ENCODE measurements at places on chromosomes 6 and 20.

DNA sequence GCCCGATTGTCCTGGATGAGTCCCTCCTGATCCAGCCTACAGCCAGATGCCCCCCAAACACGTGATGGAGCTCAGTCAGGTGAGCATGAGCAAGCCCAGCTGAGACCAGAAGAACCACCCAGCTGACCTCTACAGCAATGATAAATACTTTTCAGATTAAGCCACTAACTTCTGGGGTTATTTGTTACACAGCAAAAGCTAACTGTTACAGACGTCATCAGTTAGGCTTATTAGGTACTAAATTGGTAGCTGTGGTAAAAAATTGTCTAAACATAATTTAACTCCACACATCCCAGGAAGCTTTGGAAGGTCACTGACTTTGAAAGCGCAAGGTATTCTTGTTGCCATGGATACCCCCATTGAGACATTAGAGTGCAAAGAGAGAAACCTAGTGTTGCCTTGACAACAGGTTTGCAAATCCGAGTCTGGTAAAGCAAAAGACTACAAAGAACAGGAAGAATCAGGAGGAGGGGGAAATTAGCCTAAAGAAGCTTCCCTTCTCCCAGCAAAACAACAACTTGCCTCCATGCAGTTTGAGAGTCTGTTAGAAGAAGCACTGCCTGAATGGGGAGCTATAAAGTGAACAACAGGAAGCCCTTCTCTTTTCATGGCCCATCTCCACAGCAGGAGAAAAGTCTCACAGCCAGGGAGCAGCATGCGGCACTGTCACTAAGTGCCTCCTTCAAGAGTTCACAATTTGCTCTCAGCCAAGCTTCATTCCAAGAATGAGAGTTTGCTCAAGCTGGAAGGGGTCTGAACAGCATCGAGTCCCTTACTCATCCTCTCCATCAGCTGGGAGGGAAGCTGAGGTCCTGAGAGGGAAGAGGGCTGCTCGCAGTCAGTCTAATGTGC, 41.7 kb upstream of the ZNF831 start:
- peak; percentile 24 for DNase-seq

GRCh38 chr6:3690506-3690905, 61.0 kb downstream of the PXDC1 start:
- DNase-seq = no peak

DNA sequence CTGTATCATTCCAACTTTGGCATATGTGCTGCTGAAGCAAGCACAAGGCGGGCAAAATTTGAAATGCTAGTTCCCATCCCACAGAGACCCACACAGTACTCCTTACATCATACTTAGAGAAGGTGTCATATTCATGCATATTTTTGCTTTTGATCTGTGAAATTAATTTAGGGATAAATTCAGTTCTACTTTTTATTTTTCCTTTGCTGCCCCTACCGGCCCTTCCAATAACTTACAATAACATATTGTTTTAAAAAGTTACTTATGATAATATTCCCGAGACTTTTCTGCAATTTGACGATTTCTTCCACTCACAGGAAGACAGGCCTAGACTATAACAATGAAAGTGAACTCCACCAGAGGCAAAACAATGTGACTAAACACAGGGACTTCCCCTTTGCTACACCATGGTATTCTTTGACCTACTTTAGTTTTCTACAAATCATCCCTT, 35.0 kb downstream of the SESN1 start:
- DNase-seq = no peak

DNA sequence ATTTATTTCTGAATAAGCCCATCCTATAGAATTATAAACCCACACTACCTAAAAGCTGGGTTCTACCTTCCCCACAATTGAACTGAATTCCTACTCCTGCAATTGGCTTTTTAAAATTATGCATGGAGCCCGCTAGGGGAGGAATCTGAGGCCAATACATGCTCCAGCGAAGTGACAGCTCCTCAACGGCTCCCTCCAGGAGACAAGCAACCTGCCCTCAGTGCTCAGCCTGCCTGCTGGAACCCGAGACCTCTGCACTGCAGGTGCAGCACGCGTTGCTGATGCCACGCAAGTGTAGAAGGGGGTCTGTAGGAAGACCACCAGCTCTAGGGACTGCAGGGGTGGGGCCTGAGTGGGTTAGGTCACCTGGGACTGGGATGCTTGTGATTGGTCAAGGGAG, 170.2 kb upstream of the CDYL start:
- no peak for DNase-seq

GRCh38 chr20:60060593-60060992, 102.4 kb downstream of the CDH26 start:
- DNase-seq = no peak

DNA sequence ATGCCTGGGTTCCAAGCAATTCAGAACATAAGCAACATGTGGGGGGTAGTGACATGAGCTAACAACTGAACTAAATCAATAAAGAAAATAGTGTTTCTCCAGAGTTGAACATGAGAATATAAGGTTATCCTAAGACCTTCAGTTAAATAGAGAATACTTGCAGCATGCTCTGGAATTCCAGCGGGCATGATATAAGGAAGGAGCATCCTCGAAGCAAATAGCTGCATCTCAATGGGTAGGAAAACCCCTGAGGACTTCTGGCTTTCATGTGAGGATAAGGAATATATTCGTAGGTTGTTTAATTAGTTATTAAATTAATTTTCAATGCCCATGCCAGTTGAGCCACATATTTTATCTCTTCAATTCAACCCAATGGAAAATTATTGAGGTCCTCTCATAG, 631.2 kb upstream of the EPHA7 start:
- no peak for DNase-seq

DNA sequence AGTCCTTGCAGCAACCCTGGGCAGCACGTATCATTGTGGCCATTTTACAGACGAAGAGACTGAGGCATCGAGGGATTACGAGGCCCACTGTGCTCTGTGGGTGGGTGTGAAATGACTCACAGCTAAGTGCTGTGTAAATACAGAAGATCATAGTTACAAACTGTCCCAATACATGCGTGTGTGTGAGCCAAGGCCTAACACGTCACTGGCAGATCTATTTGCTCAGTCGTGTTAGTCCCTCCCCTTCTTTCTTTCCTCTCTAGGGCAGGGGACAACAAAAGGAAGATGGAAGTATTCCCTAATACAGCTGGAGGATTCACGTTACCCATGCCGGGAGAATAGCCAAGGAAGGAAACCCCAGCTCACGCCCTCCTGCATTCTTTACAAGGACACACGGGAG, 175.9 kb downstream of the CDC5L start:
- DNase-seq = peak; percentile 7

DNA sequence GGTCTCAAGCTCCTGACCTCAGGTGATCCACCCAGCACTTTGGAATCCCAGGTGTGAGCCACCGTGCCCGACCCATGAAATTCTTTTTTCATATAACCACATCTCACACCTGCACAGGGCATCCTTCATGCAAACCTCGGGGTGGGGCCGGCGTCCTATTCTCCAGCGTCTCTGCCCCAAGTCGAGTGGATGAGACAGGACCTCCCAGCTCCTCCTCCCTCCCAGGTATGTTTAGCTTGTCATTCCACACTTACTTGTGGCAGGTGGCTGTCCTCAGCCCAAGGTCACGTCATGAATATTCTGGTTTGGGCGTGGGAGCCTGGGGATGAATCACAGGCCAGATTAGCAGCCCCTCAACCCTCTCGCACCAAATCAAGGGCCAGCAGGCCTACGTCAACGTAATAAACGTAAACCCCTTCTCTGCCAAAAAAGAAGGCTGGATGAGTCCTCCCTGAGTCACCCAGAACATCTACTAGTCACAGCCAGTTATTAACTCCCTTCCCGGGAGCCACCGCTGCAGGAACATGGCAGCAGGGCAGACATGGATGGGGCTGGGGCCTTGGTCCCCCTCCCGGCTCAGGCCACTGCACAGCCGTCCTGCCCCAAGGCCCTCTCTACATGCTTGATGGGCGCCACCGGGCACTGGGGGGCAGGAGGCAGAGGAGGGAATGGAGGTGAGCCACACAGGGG, 91.7 kb downstream of the YTHDF1 start:
- no peak for DNase-seq

- DNase-seq = no peak
These were observed 246.7 kb downstream of the DLL1 start for GRCh38 chr6:170043881-170044790.

GRCh38 chr6:88248709-88249321, 82.7 kb upstream of the CNR1 start:
- no peak for DNase-seq

DNA sequence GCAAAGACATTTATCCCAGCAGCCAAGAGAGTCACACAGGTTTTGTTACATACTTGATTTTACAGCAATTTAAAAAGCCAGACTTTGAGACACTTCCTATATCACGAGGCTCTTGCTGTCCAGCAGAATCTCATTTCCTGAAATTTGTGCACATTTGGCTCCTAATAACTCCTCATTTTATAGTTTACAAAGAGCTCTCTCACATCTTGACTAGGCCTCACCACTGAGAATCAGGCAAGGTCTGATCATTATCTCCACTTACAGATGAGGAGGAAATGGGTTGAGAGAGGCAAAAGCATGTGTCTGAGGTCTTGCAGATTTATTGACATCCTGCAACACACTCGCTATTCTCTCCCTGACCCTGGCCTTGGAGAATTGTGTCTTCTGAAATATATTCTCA, 426.8 kb downstream of the MAFB start:
- no peak for DNase-seq

- DNase-seq = no peak
These were observed 209.8 kb downstream of the ZMYND8 start for GRCh38 chr20:47146686-47147085.

DNA sequence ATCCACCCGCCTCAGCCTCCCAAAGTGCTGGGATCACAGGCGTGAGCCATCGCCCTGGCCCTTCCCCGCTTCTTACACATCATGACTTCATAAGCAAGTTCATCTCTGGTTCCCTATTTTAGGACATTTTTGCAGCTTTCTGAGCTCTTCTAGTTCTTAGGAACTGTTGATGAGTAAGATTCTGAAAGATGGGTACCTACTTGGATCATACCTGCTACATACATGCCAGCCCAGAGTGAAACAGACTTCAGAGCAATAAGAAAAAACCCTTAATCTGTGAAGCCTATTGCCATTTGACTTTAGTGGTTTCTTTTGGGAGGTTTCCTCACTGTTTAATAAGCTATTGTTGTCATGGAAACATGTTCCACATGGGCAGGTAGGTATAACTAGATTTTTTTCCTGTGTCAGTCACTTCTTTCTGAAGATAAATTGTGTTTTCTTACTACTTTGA, 27.9 kb upstream of the TMEM217 start:
- peak; percentile 26 for DNase-seq

DNA sequence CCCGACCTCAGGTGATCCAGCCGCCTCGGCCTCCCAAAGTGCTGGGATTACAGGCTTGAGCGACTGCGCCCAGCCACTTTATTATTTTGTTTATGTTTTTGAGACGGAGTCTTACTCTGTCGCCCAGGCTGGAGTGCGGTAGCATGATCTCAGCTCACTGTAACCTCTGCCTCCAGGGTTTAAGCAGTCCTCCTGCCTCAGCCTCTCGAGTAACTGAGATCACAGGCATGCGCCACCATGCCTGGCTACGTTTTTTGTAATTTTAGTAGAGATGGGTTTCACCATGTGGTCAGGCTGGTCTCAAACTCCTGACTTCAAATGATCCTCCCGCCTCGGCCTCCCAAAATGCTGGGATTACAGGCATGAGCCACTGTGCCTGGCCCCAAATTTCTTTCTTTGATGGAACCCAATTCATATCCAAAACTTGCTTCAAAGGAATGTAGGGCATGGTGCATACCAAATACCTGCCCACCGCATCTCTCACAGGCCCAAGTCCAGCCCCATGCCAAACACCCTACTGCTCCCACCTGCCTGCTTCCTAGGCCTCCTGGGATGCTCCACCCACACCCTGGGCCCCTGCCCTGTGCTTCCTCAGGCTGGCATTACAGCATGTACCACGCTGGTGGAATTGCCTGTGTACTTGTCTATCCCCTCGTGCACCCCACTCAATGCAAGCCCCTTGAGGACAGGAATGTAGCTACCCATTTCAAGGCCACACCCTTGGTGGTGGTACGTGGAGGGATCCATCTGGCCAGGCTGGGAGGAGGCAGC, 4.9 kb upstream of the HMGA1 start:
- no peak for DNase-seq

DNA sequence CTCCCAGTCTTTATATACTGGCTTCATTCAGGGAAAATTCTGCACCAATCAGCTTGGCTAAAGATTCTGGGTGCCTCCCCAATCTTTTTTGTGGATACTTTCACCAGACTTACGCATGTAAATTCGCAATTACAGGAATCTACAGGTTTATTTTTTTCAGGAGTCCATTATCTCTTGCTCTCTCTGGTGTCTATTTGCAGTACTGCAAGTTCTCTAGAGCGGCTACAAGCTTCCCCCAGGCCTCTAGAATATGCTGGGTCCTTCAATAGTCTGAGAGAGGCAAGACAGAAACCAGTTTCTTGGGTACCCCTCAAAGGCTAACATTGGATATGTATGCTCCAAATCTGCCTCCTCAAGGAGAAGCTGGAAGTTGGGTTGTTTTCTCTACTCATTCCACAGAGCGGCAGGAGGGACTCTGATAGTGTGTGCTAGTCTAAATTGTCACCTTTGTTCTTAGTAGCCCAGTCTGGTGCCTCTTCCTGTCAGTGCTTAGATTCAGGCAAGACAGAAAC, 58.5 kb downstream of the SUN5 start:
- DNase-seq = peak; percentile 18

GRCh38 chr6:144659202-144660182, 374.4 kb downstream of the UTRN start:
- DNase-seq = peak; percentile 13

All from activated CD4-positive, alpha-beta T cell treated with anti-CD3 and anti-CD28 coated beads, Interleukin-2, amount 50 U/mL, for 48 hours (primary cell).